ENCODE measurements at places on chromosomes 7 and 10.

DNA sequence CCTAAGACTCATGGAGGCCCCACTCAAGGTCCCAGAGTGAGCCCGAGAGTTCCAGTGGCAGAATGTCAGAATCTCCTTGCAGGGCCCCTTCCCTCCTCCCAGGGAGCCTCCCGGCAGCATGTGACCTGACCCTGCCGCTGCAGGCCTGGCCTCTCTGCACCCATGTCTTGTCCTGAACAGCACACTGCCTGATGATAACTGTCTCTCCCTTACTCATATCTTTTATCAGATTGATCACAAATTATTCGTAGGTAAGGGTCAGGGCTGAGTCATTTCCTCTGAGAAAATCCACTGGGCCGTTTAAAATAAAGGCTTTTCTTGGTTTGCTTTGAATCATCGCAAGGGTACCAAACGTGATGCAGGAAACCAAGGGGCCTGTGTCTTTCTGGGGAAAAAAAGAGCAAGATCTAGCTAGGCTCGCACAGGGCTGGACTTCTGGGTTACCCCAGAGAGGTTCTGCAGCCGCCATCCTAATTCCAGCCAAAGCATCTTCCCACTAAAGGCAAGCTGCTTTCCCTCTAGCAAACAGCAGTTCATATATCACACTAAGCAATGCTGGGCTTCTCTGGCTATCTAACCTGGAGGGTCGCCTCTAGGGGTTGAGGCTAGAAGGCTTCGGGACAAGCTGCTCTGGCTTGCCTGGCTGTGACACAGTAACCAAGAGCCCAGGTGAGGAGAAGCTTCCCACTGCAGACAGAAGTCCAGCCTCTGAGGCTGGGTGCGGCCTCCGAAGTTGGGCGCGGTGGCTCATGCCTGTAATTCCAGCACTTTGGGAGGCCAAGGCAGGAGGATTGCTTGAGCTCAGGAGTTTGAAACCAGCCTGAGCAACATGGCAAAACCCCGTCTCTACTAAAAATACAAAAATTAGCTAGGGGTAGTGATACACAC lies 104.9 kb downstream of the SPDYE5 start:
- no peak for DNase-seq

DNA sequence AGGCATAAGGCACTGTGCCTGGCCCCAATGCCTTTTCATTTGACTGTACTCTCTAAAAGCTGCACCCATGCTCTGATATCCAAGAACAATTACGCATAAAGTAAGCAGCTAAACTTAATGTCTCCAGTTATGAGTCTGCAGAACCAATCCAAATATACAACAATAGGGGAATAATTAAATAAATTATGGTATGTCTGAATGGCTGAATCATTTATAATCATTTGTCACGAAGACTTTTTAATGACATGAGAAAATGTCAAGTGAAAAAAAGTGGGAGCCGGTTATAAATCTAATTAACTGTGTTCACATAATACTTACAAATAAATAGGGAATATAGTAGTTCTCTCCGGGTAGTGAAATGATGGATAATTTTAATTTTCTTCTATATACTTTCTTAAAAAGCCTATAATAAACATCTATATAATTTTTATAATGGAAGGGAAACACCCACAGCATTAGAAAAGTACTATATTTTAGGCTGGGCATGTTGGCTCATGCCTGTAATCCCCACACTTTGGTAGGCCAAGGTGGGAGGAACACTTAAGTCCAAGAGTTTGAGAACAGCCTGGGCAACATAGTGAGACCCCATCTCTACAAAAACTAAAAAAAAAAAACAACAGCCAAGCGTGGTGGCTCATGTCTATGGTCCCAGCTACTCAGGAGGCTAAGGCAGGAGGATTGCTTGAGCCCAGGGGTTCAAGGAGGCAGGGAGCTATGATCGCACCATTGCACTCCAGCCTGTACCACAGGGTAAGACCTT lies 14.2 kb downstream of the SLC37A3 start:
- no peak for DNase-seq

- no peak for DNase-seq
These were observed 47.0 kb upstream of the CDK1 start for GRCh38 chr10:60731134-60731885.

DNA sequence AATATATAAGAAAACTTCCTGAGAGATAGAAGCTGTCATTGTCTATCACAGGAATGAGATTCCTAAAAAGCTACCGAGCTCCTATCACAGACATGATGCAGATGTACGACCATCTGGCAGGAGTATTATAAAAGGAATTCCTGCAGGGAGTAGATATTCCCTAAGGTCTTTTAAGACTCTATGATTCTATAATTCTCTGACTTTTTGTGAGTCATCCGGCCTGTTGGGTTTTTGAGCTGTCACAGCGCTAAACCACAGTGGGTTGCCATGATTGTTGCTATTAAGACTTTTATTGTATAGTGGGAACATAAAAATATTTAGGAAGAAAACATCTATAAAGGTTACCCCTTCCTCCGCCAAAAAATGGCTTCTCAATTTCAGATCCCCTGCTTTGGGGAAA lies 223.4 kb downstream of the BMPER start:
- no peak for DNase-seq

GRCh38 chr7:30142710-30143109 lies 7.9 kb downstream of the MTURN start:
- no peak for DNase-seq

- no peak for DNase-seq
These were observed 450.0 kb upstream of the FZD8 start for GRCh38 chr10:36092116-36092515.

DNA sequence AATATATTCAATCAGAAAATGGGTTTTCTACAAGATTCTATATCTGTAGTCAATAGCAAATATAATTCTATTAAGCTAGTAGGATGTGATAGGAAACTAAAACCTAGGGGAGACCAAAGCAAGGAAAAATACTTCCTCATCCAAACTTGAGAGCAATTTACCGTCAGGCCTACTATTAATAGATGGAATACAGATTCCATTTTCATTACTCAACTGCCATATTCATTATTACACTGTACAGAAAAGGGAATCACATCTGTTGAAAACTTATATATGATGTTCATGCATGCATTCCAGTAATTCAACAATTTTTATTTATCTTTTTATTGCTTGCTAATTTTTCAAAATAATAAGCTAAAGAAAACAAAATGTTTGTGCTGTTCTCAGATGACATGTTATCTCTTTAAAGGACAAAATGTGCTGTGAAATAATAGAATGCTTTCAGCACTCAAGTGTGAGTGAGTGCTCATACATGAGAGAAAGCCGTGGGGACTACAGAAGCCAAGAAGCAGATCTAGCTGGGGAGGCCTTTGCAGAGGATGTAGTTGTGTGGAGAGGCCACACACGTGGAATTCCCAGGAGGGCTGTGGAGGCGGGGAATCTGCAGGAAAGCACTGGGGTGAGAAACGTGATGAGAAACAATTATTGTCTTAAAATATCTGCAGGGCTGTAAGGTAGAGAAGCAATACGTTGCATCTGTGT lies 110.0 kb downstream of the EGFR start:
- DNase-seq = no peak

GRCh38 chr10:112539340-112539739 lies 92.3 kb downstream of the VTI1A start:
- DNase-seq = no peak

DNA sequence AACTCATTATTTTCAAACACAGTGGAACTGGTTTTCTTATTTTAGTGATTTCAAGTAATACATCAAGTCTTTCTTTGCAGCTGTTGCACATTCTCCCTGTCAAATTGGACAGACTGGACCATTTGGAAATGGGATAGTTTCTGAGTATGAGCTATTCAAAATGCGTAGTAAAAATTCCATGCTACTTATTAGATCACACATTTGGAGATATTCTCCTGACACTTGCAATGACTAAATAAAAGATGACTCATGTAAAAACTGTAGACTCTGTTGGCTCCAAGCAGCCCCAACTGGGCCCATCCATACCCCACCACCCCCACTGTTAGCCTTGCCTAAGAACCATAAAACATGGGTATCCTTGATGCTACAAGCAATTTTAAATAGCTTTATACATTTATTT lies 25.9 kb upstream of the BICC1 start:
- DNase-seq = no peak

- no peak for DNase-seq
These were observed 220.5 kb downstream of the CDK14 start for GRCh38 chr7:90816511-90817142.

DNA sequence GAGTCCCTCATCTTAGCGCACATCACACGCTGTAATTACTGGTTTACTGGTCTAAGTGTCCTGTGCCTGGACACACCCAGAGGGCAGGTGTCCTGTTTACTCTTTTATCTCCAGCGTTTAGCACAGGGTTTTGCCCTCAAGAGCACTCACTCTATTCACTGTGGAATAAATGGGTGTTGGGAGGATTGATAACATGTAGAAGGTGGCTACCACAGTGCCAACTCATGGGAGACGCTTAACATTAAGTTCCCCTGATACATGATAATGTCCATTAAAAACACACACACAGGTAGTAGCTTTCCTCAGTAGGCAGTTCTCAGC lies 96.1 kb upstream of the EFCAB10 start:
- DNase-seq = no peak

DNA sequence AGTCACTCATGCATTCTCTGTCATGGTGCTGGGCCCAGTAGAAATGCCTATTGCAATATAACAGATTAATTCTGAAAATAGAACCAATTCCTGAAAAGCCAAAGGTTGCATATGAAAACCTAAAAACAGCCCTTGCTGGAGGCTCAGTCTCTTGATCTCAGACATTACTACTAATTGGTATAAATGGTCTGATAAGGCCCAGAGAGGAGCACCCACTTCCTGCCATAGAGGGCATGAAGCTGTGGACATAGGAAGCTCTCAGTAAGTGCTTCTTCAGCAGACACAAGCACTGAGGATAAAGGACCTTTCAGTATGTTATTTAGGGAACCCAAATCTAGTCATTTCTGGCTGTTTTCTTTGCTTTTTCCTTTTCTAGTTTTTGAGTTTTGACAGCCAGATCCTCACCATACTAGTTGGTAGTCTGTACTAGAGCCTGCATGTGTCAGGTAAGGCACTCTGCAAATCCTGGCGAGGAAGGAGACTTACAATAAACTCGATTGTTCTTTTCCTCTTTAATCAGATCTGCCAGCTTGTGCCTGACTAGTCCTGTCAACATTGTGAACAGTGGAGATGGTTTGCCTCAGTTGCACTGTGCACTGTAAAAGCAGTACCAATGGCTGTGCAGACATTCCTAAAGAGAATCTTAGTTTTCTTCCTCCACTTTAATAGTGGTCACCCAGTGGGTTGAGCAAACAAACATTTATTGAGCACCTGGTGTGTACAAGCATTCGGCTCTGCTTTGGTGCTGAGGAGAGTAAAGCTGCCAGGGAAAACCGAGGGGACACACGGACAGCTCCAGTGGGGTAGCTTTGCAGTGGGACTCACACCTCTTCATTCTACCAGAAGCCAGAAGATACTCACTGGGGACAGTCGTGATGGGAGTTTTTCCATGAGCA lies 140.9 kb downstream of the CHN2 start:
- no peak for DNase-seq

GRCh38 chr7:44064791-44065430 lies 456 bp downstream of the PGAM2 start:
- DNase-seq = no peak

DNA sequence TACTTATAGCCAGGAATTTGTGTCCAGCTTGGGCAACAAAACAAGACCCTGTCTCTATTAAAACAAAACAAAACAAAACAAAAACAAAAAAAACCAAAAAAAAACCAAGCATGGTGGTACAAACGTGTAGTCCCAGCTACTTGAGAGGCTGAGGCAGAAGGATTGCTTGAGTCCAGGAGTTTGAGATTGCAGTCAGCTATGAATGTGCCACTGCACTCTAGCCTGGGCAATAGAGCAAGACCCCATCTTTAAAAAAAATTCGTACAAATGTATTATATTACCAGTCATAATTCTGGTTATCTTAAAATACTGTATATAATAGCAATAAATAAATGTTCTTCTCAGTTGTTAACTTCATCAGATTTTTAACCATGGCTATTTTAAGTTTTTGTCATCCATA lies 2.3 kb upstream of the BBS9 start:
- no peak for DNase-seq

- DNase-seq = no peak
These were observed 79.7 kb downstream of the GLRX3 start for GRCh38 chr10:130215931-130216231.

DNA sequence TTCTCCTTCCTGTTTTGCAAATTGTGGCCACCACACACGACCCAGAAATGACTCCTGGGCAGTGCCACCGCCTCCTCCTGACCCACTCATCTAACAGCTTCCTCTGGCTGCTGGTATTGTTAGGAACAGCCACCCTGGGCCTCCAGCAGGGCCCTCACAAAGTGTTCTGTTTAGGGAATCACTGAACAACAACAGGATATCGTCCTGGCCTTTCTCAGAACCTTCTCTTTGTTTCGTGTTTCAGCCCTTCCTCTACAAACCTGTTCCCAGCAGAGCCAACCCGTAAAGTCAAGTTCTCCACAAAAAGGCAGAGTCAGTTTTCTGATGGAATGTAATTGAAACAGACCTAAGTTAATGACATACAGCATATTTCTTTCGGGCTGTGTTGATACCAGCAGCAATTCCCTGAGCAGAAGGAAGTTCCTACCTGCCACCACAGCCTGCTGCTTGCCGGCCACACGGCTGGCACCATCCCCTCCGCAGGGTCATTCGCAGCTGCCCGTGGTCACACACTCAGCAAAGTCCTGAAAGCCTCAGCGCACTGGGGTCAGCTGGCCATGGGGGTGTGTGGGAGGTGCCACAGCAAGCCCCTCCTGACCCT lies 91.7 kb upstream of the PITRM1 start:
- DNase-seq = no peak

GRCh38 chr10:29689001-29689400 lies 54.2 kb upstream of the SVIL start:
- no peak for DNase-seq

DNA sequence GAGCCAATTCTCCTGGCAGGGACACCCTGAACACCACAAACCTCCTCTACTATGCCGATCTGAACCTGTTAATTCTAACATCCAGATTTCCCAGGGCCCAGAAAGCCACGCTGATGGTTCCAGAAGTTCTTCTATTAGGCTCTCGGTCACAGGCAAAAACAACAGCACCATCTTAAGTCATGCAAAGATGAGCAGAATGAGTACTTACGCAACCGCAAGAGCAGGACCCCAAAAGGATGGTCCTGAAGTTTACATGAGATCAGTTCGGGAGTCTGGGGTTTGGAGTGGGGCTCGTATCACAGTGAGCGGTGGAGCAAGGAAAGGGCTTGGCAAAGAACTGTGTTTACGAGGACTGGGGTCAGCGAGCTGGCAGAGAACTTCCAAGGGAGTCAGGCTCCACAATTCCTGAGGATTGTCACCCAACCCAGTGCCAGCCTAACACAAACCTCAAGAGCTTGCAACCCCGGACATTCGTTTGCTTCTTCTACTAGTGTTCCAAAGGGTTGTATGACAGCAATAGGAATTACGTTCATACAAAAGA lies 532.6 kb downstream of the TNS3 start:
- DNase-seq = no peak

GRCh38 chr7:74453322-74454011 lies at the start of gene GTF2IRD1:
TSS of gene GTF2IRD1 (plus strand) at chr7:74453906. CDS start at chr7:74508081, 54,175 bp downstream.
- peak; percentile 11 for DNase-seq

- no peak for DNase-seq
These were observed 111.9 kb downstream of the GPAM start for GRCh38 chr10:112071596-112072133.

GRCh38 chr7:94087664-94088352 lies 83.7 kb upstream of the BET1 start:
- no peak for DNase-seq

- DNase-seq = no peak
These were observed 26.2 kb upstream of the LMBR1 start for GRCh38 chr7:156919132-156919713.

Data from stimulated activated CD4-positive, alpha-beta T cell treated with anti-CD3 and anti-CD28 coated beads, Interleukin-15, amount 100 ng/mL, for 1 hour (primary cell).